ENCODE measurements at places on chromosomes 2 and 18. TPM values are rescaled to one million over a fixed set of nuclear protein-coding genes. Genes with fewer than 3 reads are reported as not detected.

- no peaks in the 10 kb centered on the region for H3K27me3 ChIP-seq
- H3K4me1 ChIP-seq: no peaks in the 10 kb centered on the region
- no peak for DNase-seq
- no peak overlapping the region for H3K4me3 ChIP-seq
- H3K27ac ChIP-seq: no peak overlapping the region
- H3K36me3 ChIP-seq: no peaks in the 10 kb centered on the region
Measured at GRCh38 chr2:227805578-227805977, 8.1 kb upstream of the CCL20 start.

GRCh38 chr2:59956981-59957380, 596.5 kb downstream of the BCL11A start:
- no peak overlapping the region for H3K27ac ChIP-seq
- H3K4me3 ChIP-seq: no peak overlapping the region
- H3K4me1 ChIP-seq: no peaks in the 10 kb centered on the region
- no peaks in the 10 kb centered on the region for H3K27me3 ChIP-seq
- H3K36me3 ChIP-seq: no peaks in the 10 kb centered on the region

GRCh38 chr2:105804266-105804665, 59.6 kb downstream of the NCK2 start:
- no peak overlapping the region for H3K27ac ChIP-seq
- no peak for DNase-seq
- no peaks in the 10 kb centered on the region for H3K27me3 ChIP-seq
- H3K36me3 ChIP-seq: no peaks in the 10 kb centered on the region

- no peak overlapping the region for H3K4me3 ChIP-seq
- H3K4me1 ChIP-seq: peaks cover 33% of the 10 kb centered on the region
- H3K36me3 ChIP-seq: no peaks in the 10 kb centered on the region
- DNase-seq: no peak
Measured at GRCh38 chr2:109209412-109209811, 80.4 kb downstream of the SH3RF3 start.

DNA sequence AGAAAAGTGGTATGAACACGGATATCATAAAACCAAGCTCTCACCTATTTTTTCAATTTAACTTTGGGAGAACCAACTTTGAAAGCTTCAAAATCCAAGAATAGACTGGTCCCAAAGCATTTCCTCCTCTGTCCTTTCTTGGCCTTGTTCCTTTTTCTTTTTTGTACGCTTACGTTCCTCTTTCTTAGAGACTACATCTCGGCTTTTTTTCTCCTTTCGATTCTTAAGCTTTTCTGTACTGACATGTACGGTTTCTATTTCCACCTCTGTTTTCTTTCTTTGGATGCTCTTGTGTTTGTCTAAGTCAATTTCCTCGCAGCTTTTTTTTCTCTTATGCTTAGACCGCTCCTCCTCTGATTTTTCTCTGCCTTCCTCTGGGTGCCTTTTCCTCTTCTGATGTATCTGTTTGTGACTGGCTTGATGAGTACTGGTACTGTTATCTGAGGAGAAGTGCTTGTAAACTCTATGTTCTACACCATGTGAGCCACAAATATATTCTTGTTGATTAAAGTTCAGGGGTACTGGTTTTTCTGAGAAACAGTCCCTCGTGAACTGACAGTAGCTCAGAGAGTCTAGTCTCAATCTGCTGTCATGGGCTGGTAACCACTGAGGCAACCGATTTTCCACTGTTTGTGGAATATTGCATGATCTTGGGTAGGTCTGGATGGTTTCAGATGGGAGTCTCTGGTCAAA, 11.5 kb upstream of the RNU2-63P start:
- peaks cover 16% of the 10 kb centered on the region for H3K36me3 ChIP-seq
- no peak for DNase-seq
- H3K27ac ChIP-seq: no peak overlapping the region
- no peaks in the 10 kb centered on the region for H3K27me3 ChIP-seq
- H3K4me3 ChIP-seq: no peak overlapping the region

GRCh38 chr18:36311026-36311570, 13.6 kb downstream of the FHOD3 start:
- H3K27me3 ChIP-seq: no peaks in the 10 kb centered on the region
- no peaks in the 10 kb centered on the region for H3K4me1 ChIP-seq
- H3K27ac ChIP-seq: no peak overlapping the region

- peak overlapping the region; percentile 95 for H3K27ac ChIP-seq
- peak; percentile 56 for DNase-seq
- H3K4me1 ChIP-seq: peaks cover 21% of the 10 kb centered on the region
- H3K27me3 ChIP-seq: no peaks in the 10 kb centered on the region
- H3K4me3 ChIP-seq: peak overlapping the region; percentile 96
- H3K36me3 ChIP-seq: peaks cover 3% of the 10 kb centered on the region
Measured at GRCh38 chr2:64454386-64455332, 697 bp downstream of the LGALSL start.

The SRD5A2 gene
- 0.64 TPM for total RNA-seq

GRCh38 chr2:206164261-206164862, 4.7 kb downstream of the EEF1B2 start:
- DNase-seq: no peak
- no peaks in the 10 kb centered on the region for H3K27me3 ChIP-seq
- peaks cover 16% of the 10 kb centered on the region for H3K4me1 ChIP-seq
- H3K4me3 ChIP-seq: no peak overlapping the region
- H3K36me3 ChIP-seq: peaks cover 21% of the 10 kb centered on the region

- H3K27ac ChIP-seq: no peak overlapping the region
- no peaks in the 10 kb centered on the region for H3K36me3 ChIP-seq
- peaks cover 4% of the 10 kb centered on the region for H3K4me1 ChIP-seq
- no peaks in the 10 kb centered on the region for H3K27me3 ChIP-seq
- DNase-seq: no peak
Measured at GRCh38 chr2:181008407-181008806, 28.0 kb downstream of the UBE2E3 start.

DNA sequence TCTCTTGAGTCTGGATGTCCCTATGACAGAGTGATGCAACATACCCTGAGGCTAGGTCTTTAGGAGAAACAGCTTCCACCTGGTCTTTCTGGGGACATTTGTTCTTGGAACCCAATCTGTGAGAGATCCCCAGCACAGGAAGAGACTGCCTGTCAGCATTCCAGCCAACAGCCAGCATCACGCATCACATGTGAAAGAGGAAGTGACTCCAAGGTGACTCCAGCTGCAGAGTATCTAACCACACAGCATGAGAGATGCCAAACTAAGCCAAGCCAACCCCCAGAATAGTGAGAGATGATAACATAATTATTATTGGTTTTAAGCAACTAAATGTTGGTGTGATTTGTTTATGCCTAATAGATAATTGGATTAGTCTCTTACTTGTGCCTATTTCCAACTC, 35.7 kb downstream of the C18orf63 start:
- H3K36me3 ChIP-seq: no peaks in the 10 kb centered on the region
- no peaks in the 10 kb centered on the region for H3K27me3 ChIP-seq
- H3K4me3 ChIP-seq: no peak overlapping the region
- no peak overlapping the region for H3K27ac ChIP-seq
- DNase-seq: no peak

The SLC8A1 gene
- total RNA-seq: 23.0 TPM

The TWIST2 gene
- 25.3 TPM for total RNA-seq

The IL1F10 gene
- total RNA-seq: not detected
